ENCODE measurements at places on chromosomes 7 and 10. TPM values are rescaled to one million over a fixed set of nuclear protein-coding genes. Genes with fewer than 3 reads are reported as not detected.

DNA sequence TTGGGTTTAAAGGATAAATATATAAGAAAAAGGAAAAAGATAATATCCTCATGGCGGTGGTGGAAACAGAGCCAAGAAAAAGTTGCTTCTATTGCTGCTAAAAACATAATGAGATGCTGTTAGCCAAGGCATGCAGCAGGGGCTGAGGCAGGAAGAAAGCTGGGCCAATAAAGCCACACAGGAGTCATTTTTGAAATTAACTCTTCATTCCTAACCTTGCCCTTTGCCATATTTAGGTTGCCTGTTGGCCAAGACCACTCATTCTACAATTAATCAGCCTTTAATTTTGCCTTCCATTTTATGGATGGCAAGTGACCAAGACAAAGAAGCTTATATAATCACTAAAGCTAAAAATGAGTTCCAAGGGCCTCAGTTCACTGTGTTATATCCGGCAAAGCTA is 58.2 kb downstream of the ARMH3 start:
- no peak for DNase-seq

- no peak for DNase-seq
These were observed 104.4 kb upstream of the FAM3C start for GRCh38 chr7:121500360-121501058.

GRCh38 chr7:35544028-35544742 is 150.8 kb downstream of the HERPUD2 start:
- DNase-seq = no peak

DNA sequence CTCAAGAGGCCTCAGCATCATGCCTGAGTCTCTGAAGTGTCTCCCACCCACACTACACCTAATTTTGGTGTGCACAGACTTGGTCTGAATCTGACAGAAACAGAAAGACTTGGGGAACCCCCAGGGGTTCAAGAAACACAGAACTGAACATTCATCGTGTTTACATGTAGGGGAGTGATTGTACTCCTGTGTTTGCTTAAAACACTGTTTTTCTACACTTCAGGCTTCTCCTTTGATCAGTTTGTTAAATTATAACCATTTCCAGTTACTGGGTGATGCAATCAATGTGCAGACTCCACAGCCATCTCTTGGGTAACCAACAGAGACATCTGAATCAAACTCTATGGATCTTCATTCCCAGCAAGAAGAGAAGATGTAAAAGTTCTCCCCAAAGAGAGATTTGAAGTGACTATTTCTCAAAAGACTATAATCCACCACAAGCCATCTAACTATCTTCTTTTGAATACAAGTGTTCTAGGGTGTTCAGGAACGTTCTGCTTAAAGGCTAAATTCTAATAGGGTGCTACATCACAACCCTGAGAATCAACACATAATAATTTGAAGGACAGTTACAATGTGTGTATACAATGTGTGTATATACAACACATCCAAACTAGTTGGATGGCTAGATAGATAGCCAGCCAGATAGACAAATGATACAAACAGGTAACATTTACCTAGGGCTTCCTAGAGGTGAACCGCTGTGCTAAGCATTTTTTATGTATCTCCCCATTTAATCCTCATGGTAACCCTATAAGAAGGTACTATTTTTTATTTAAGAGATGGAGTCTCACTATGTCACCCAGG is 34.2 kb downstream of the DNAJC12 start:
- DNase-seq = no peak

GRCh38 chr10:2980116-2980515 is 87.2 kb upstream of the PFKP start:
- no peak for DNase-seq

PDZD7 gene
- 2.3 TPM for total RNA-seq

BRAT1 gene
- 65.6 TPM for total RNA-seq

DNA sequence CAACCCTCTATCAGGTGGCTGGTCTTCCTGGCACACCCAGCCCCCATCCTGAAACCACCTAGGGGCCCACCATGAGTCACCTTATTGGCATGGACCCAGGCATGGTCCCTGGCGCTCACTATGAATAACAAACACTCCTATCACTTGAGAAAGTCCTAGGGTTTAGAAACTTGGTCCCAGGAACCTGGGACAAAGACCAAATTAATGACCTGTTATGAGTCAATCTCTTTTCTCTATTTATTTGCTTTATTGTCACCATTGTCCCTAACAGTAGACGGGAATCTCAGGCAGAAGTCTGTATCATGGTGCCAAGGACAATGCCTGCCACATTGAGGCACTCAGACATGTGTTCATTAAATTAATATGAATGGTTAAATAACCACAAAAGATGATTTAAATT is 599.6 kb upstream of the C7orf33 start:
- DNase-seq = no peak

DNA sequence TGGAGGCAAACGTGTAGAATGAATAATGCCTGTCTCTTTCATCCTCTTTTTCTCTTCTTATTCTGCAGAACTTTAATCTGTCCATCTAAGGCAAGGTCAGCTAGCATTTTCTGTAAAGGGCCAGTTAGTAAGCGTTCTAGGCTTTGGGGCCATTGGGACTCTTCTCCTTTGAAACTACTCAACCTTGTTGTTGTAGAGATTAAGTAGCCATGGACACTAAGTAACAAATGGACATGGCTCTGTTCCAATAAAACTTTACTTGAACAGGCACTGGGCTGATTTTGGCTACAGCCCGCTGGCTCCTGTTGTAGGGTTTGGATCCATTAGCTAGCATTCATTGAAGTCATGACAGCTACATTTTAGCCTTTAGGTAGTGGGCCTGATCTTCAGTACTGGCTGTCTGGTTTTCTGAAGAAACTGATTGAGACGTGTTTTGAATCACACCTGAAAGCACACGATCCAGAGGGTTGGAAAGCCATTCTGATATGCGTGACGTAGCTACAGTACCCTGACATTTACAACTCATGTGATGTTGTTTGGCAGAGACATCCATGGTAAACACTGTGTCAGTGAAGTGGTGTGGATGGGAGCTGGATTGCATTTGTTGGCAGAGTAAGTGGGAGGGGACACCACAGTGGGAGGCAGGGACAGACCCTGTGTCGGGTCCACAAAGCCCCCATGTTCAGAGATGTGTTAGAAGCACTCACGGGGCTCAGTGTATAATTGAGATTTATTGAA is 92.5 kb downstream of the MTPN start:
- no peak for DNase-seq

ATOH7 gene
- total RNA-seq = 1.8 TPM

TWIST1 gene
- 0.24 TPM for total RNA-seq

GRCh38 chr7:141884539-141885225 is 31.5 kb upstream of the OR9A4 start:
- no peak for DNase-seq

DNA sequence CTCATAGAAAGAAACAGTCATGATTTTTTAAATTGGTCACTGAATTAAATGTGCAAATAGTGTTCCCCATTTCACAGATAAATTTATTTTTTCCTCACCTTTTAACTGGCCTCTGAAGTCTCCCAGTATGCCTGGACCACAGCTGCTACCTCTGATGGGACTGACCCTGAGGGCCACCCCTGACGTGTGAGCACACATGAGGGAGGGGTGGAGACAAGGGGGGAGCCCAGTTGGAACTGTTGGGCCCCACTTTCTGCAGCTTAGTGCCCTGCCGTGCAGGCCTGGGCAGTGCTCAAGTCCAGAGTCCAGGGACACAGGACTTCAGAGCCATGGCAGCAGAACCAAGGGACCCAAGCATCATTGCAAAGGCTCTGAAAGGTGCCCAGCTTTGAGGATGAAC is 243.9 kb downstream of the GRID1 start:
- no peak for DNase-seq

MYL10 gene
- total RNA-seq = not detected

WEE2 gene
- 0.16 TPM for total RNA-seq

DNA sequence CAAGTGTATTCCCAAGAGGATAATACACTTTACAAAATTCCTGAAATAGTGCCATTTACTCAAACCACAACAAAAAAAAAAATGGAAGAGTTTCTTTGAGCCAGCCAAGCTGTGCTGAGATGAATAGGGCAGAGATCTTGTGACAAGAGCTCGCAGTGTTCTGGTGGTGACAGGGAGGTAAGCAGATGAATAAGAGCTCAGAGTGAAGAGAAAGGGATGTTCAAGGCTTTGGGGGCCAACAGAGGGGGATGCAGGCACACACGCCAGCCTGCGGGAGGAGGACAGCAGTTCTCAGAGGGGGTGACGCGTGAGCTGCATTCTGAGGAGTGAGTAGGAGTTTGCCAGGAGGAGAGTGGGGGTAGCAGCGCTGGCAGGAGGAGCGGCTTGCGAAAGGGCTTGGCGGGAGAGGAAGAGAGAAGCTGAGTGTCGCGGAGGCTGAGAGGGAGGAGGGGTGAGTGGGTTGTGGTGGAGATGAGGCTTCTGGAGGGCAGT is 194.4 kb upstream of the IMMP2L start:
- DNase-seq = peak; percentile 75

DNA sequence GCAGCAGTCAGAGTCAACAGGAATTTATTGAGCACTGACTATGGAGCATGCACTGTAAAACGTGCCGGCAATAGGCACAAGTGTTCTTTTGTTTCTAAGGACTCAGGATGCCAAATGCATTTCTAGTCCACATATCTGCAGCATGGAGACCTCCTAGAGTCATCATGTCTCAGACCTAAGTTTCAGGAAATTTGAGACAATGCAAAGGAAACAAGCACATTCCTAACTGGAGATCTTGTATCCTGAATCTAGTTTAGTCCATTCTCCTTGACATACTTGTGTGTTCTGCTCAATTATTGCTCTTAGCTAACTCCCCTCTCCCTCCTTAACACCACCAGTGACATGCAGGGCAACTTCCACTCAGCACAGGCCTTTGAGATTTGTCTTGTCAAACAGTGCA is 173.2 kb downstream of the ZNF438 start:
- DNase-seq = no peak

- no peak for DNase-seq
These were observed 111.8 kb downstream of the MYL10 start for GRCh38 chr7:101517304-101517703.

GRCh38 chr10:14554491-14555205 is 220.0 kb downstream of the FAM107B start:
- DNase-seq = no peak

FAM131B gene
- 28.8 TPM for total RNA-seq

GRCh38 chr10:120749856-120750566 is 101.2 kb upstream of the WDR11 start:
- DNase-seq = no peak

DNA sequence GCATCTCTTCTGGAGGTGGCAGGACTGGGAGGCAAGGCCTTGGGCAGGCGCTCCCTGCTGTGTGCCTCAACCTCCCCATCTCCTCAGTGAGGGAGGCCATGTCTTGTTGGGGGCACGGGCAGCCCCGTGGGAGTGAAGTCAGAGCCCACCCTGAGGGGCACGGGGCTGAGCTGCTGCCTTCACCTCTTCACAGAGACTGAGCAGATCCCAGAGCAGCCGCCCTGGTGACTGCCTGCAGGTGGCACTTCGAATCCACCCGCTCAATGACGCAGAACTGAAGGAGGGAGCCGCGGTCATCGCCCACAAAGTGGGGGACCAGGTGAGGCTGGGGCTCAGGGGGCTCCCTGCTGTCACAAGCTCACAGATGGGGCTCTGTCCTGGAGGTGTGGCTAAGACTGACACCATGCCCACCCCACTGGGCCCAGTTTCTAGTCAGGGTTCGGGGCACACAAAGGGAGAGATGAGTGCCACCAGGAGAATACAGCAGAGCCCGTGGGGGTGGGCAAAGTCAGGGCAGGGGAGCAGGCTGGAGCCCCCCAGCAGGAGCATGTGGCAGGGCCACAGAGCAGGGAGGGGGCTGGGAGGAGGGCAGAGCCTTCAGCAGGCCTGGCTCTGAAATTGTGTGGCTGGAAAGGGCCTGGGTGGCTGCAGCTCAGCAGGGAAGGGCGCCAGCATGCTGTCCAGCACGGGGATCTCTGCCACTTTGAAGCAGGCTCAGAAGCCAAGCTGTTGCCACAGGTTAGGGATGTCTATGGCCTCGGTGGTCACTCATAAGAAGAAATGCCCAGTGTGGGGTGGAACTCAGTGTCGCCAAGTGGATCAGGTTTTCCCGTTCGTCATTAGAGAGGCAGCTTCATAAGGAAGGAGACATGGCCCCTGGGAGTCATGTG is 18.8 kb upstream of the CHST12 start:
- DNase-seq = peak; percentile 48

- DNase-seq = no peak
These were observed 24.0 kb downstream of the VOPP1 start for GRCh38 chr7:55548295-55548731.

- no peak for DNase-seq
These were observed 22.8 kb upstream of the OSBPL3 start for GRCh38 chr7:25002786-25003185.

Data from GM23338 (cell line).